Neural crest cell (in vitro differentiated cells): ENCODE measurements at places on chromosomes 4 and X. TPM values are rescaled to one million over a fixed set of nuclear protein-coding genes. Genes with fewer than 3 reads are reported as not detected.

DNA sequence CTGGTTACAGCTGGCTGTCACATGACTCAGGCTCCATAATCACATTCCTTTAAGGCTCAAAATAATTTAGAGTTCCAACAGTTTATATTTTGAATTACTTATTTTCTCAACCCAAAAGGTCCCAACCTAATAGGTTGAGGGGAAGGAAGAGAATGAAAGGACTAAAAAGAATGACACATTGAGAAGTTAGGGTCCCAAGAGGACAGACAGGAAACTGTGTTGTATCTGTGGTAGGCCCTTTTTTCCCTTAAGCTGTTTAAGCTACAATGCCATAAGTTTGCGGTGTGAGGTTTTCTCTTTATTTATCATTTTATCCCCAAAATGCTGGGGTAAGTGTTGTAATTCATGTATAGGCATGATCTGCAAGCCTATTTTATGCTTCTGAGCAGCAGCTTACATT lies 290.2 kb downstream of the ZNF674 start:
- no peak for DNase-seq

DNA sequence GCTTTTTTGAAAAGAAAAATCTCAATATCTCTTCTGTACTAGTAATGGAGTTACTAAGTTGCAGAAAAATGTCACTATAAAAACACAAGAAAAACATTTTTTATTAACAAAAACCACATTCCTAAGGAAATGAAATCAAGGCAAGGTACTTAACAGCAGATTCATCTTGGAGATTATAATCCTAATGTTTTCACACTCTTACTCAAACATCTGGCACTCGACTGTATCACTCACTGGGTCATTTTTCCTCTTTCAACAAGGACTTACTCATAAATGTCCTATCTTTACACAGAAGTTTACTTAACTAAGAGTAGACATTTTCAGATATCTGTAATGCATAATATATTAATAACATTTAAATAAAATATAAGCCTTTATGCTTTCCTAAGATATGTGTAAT lies 216.6 kb downstream of the NR3C2 start:
- DNase-seq, result no peak

- no peak for DNase-seq
These were observed 546 bp downstream of the ZRSR2 start for GRCh38 chrX:15790769-15791290.

GRCh38 chr4:77493120-77493752 lies 112.4 kb upstream of the CXCL13 start:
- DNase-seq, result no peak

Gene PDCL2
- total RNA-seq, result not detected in 2 replicates

Gene PPP1R2C
- not detected in 2 replicates for total RNA-seq
